ENCODE measurements at places on chromosomes 4 and X.

DNA sequence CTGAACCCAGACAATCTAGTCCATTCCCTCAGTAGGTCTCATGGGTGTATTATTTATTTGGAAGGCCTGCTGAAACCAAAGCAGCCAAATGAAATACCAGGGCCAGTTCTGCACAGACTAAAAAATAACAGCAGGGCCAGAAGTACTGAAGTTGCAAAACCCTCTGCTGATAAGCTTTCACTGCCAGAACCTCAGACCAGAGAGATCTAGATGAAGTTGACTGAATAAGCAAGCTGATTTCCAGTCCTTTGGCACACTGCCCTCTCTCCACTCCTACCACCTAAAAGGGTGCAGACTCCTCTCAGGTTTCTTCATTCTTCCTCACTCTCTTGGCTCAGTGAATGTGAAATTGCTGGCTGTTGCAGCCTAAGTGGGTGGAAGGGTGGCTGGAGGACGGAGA, 276.7 kb upstream of the KLF3 start:
- no peak for DNase-seq

- DNase-seq = no peak
Observed at GRCh38 chr4:15385928-15386327, 41.9 kb upstream of the C1QTNF7 start.

DNA sequence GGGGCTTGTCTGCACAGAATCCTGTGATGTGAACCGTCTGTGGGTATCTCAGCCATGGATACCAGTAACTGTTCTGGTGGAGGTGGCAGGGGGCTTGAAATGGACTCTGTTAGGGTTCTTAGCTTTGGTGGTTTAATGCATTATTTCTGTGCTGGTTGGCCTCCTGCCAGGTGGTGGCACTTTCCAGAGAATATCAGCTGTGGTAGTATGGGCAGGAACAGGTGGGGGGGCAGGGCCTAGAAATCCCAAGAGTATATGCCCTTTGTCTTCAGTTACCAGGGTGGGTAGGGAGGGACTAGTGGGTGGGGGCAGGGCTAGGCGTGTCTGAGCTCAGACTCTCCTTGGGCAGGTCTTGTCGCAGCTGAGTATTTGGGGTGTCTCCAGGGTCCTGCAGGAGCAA, 106.7 kb downstream of the KIT start:
- DNase-seq = no peak

DNA sequence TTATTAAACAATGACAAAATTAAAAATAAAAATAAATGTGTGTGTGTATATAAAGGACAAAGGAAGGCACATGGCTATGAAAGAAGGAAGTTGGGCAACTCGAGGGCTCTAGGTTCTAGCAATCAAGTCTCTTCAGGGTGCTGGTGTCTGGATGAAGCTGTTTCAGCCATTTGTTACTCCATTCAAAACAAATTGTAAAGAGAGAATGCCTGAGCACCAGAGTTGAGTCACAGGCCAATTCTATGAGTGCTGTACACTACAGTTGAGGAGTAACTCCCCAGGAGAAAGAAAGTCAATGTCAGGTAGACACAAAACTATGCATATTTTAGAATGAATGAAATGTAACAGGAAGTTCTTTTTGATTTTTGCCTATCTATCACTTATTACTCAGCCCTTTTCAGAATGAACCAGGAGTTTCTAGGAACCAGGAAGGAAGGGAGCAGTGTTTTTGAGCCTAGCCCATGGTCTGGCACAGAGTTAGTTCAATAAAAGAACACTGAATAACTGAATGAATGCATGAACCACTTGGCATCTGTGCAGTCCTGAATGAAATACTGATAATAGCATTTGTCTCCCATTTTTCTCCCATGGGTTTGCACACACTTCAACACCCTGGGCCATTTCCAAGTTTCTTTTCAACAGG, 151.7 kb upstream of the CPEB2 start:
- DNase-seq = no peak

GRCh38 chrX:20545538-20545937, 278.8 kb upstream of the RPS6KA3 start:
- no peak for DNase-seq

Data from CD4-positive, alpha-beta T cell treated with Interleukin-17A for 1 hour (primary cell).